Inflammatory macrophage treated with lipopolysaccharide for 1 hour (primary cell): ENCODE measurements at places on chromosomes 7 and 10.

GRCh38 chr7:123343611-123344010 is 143.8 kb upstream of the SLC13A1 start:
- no peak for DNase-seq

DNA sequence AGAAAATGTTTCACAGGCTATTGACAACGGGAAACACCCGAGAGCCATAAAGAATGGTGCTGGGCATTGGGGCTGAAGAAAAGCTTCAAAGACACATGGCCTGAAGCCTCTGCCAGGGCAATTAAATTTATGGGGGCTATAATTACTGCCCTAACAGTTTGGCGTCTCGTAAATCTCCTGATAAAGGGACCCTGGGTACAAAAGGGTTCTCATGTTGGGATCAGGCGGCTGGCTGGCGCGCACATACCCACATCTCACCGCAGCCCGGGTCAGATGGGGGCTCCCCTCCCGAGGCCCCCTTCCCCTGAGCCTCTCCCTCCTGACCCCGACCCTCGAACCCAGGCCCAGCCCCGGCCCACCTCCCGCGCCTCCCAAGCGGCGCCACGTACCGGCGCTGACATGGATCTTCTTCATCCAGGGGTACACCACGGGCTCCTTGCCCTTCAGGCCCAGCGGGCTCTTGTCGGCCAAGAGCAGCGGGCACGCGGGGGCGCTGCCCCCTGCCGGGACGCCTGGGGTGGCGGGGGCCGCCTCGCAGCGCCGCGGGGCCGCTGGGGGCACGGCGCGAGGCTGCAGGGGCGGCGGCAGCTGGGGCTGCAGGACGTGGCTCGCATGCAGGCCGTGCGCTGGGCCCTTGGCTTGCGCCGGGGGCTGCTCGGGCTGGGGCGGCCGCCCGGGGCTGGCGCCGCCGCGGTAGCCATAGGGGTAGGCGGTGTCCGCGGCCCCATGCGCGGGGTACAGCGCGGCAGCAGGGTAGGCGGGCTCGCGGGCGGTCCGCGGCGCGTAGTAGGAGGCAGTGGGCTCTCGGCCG is 623 bp downstream of the HOXA4 start:
- DNase-seq: no peak

GRCh38 chr7:4270268-4270667 is 411.8 kb upstream of the FOXK1 start:
- no peak for DNase-seq

GRCh38 chr7:38905056-38905759 is 3.8 kb downstream of the VPS41 start:
- DNase-seq: no peak

- DNase-seq: no peak
Observed at GRCh38 chr7:90242369-90243168, 2.4 kb upstream of the CFAP69 start.

DNA sequence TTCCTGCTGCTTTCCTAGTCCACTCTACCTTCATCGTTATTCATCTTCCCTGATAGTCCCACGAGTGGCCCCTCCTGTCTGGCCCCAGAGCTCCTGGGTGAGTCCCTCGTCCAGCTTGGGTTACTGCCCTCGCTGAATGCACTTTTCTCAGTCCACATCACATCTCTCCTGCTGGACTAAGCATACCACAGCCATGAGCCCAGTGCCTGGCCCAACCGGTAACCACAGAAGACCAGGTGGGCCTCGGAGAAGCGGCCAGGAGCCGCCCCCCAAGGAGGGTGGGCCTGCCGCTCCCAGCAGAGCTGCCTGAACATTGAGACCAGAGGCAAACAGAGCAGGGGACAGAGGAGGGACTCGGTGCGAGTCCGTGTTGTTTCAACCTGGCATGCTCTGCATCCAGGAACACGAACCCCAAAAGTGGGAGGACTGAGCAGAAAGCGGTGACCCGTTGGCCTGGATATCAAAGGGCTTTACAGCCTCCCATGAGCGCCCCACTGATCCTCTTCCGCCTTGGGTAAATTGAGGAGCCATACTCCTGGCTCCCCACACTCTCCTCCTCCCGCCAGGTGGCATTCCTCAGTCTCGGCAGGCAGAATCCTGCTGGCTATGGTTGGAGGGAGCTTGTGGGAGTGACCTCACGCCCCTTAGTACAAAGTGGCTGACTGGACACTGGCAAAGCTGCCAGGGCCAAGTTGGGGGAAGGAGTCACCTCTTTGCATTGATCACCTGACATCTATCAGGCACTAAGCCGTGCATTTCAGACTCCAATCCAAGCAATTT is 13.3 kb downstream of the TMEM72 start:
- no peak for DNase-seq

DNA sequence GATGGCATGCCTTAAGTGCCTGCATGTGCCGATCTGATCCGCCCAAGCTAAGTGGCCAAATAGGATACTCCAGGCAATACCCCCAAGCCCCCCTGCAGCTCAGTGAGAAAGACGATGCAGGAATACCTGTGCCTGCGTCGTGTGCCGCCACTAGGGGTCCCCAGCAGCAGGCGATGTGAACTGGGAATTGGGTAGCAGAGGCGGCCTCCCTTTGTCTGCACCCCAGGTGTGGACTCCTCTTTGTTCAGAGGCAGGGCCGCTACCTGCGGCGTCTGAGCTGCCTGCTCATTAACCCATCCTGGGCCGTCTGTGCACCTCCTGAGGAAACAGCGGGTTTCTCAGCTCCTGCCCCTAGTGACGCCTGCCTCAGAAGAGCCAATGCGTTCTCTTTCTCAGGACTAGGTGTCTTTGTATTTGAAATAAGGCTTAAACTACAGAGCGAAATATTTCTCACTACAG is 4.8 kb upstream of the CHN2 start:
- peak; percentile 38 for DNase-seq

DNA sequence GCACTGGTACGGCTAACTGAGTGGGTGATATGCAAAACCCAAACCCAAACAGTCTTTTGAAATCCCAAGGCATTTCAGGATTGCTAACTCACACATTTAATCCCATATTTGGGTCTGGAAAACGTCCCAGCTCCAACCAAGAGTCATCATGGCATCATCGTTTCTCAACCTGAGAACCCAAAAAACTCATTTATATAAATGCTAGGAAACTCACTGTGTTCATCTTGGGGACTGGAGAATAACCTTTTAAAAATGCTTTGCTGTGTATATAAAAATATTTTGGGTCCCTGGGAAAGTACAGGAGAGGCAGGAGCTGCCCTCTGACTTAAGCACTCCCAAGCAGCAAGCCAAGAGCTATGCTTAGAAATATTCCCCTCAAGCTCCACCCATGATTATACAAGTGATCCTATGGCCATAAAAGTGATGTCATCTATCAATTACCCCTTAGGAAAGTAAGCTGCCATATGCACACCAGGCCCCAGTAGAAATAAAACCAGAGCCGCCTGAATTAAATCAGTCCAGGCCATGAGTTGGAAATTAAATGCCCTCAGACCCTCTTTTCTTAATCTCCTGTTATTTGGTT is 352.1 kb downstream of the FRMD4A start:
- DNase-seq: no peak

GRCh38 chr10:43264344-43264964 is 2.4 kb downstream of the RASGEF1A start:
- DNase-seq: no peak

DNA sequence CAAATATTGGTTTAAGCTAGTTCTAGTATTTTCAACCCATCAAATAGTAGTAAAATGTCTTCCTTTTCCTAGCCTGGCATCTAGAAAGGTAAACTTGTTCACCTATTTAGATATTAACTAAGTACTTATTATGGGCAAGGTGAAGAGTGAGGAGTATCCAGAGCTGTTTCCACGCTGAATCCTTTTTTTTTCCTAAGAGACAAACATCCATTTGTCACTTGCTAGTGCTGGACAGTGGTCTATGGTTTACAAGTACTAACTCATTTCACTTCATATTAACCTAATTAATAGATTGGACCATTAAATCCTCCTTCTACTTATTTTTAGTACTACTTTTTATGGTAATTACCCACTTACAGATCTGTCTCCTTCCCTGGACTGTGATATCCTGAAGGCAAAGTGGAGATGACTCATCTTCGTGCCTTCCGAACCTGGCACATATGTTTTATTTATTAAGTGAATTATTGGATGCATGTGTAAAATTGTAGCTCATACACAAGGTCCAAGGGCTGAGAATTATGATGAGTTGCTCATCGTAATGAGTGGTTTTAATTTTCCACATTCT is 159.6 kb upstream of the IGFBP3 start:
- DNase-seq: no peak

DNA sequence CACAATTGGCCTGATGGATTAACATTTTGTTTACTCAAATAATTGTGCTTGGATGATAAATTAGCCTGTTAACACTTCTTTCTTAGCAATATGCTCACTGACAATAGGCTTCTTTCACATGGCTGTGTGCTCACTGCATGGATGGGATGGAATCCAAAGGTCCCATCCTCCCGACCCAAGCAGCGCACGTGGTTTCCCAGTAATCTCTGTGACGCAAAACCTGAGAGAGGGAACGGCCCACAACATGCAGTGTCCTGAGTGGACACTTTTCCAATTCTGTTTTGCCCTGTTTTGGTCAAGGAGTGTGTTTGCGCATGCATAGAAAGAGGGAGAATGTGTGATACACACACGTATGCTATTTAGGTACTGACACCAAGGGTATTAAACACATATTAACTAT is 42.1 kb upstream of the RASGEF1A start:
- DNase-seq: no peak

DNA sequence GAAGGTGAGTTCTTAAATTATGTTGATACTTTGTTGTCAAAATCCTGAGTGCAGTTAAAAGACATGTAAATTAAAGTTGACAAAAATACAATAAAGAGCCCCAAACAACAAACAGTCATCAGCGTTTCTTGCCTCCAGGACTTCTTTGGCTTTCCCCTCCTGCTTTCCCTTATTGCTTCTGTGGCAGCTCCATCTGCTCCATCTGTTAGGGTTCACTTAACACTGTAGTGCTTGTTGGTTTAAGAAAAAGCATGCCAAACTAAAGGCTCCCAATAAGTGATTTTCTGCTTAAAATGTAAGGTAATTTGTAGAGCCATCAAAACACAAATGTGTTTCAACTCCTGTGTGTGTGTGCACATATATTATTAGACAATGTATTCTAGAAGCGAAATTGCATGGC is 254.3 kb upstream of the GNAI1 start:
- DNase-seq: no peak

DNA sequence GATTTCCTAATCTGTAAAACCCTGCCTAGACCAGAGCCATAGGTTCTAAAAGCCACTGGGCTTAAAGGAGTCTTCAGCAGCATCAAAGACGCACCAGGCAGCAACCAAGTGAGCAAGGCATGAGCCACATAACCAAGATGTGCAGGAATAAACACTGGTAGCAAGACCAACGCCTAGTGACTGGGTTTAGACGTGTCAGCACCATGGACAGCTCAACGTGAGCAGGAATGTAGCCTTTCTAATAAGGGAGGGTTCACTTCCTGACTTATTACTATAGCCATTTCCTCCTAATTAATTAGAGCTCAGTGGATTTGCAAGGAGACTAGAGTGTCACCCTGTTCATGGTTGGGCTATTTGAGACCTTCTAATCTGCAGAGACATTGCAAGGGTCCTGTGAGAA is 223.7 kb downstream of the LHFPL3 start:
- DNase-seq: no peak
